ENCODE measurements at places on chromosomes 7 and 10.

DNA sequence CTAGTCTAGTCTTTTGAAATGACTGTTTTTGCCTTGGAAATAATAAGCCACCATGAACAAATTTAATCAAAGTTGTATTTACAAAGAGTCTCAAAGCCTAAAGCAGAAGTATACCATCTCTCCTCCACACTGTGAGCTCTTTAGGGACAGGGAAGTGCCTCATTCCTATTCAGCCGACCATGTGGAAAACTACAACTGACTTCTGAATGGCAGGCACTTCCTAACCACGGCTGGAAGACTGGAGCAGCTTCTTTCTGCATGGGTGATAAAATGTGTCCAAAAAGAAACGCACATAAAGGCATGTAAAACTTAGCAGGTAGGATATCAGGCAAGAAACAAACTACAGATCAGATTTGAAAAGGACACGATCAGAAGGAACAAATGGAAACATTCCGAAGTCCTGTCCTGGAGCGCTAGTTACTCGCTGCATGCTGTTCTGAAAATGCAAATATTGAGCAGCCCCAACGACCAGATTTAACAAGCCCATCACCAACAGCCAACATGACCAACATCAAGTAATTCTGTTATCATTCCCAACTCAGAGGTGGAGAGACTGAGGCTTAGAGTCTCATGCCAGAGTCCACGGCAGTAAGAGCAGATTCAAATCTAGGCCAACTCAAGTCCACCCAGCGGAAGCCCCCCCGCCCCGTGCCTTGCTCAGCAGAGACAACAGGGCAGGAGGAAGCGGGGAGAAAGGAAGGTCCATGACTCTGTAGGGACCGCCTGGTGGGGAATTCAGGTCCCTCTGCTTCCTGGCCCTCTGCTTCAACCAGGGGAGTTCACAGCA lies 26.5 kb downstream of the CTBP2 start:
- DNase-seq, result no peak

DNA sequence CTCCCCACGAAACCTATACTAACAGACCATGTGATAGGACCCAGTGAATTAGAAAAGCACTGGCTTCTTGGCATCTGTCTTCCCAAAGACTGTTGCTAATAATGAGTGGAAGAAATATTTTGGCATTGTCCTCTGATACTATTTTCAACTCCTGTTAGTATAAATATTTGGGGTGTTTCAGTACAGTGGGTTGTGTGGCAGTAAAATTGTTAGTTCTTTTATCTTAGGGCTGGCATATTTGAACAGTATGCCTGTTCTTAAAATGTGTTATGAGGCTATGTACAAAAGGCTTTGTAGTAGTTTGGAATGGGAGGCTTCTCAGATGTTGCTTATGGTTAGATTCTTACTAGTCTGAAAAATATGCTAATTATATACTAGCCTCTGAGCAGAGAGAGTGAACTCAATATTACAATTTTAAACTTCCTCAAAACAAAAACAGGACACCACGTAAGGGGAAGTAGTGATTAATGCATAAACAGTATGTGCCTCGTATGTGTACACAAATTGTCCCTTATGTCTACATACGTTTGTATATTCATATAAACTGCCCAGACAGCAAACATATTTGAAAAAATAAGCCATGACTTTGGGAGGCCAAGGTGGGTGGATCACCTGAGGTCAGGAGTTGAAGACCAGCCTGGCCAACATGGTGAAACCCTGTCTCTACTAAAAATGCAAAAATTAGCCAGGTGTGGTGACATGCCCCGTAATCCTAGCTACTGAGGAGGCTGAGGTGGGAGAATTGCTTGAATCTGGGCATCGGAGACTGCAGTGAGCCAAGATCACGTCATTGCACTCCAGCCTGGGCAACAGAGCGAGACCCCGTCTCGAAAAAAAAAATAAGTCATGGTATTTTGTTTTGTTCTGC lies 115.4 kb downstream of the ARID5B start:
- DNase-seq, result no peak

- DNase-seq, result no peak
Observed at GRCh38 chr7:157370742-157371141, 33.9 kb downstream of the DNAJB6 start.

GRCh38 chr7:1912593-1913465 lies 242.8 kb downstream of the ELFN1 start:
- no peak for DNase-seq

DNA sequence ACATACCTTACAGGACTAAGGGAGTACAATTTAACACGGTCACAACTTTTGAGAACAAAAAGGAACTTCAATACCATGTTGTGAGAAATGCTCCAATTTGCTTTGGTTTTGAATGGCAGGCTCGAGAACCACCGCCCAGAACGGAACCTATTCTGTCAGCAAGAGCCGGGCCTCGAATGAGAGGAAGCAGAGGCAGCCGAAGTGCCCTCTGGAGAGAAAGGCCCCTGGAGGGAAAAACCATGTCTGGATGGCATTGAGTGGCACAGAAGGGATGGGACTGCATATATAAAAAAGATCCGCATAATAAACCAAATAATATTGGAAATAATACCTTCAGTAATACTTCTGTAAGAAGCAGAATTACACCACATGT lies 85.6 kb downstream of the CHST15 start:
- DNase-seq, result no peak

DNA sequence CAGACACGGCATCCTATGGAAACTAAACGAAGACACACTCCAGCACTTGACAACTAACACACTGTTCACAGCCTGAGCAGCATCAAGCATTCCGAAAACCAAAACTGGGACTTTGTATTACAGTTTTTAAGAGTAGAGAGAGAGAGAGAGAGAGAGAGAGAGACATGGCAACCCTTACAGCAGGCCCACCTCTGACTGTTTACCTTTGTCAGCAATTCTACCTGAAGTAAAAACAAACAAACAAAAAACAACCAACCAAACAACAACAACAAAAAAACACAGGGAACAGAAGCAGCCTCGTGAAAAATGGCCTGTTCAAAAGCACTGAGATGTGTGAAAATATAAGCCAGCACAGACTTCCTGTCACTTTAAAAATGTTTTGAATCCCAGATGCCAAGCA lies 118.0 kb downstream of the SPAG6 start:
- no peak for DNase-seq

GRCh38 chr10:97805949-97806348 lies 34.1 kb upstream of the SFRP5 start:
- DNase-seq, result no peak

GRCh38 chr7:25963733-25964132 lies 188.3 kb upstream of the NFE2L3 start:
- DNase-seq, result no peak

DNA sequence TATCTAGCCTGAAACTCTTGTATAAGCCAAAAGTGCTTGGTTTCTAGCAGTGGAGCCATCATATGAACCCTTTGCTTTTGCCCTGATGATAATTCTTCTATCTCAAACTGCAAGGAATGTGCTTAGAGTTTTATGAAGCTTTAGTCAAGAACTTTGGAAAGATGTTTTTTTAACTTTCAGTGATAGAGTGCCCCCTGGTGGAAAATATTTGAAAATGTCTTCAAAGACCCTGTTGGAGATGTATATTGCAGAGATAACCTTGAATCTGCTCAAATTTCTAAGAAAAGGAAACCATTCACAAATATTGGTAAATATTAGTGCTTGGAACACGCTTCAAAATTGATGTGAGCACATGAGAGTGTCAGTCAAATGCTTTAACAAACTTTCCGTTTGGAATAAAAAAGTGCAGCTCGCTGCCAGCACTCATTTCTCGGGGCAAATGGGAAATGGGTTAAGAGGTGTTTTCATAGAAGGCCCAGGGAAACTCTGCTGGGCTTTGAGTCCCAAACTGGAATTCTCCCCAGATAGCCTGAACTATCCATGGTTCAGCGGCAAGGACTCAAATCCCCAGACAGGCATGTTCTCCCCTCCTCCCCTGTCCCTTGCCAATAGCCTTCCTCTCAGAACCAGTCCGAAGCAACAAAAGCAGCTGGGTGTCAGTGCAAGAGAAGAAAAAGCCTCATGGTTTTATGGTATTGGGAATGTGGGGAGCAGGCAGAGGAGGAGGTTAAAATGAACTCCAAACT lies 129.3 kb downstream of the MYOF start:
- no peak for DNase-seq

GRCh38 chr10:58773944-58774343 lies 261.3 kb downstream of the BICC1 start:
- DNase-seq, result no peak

DNA sequence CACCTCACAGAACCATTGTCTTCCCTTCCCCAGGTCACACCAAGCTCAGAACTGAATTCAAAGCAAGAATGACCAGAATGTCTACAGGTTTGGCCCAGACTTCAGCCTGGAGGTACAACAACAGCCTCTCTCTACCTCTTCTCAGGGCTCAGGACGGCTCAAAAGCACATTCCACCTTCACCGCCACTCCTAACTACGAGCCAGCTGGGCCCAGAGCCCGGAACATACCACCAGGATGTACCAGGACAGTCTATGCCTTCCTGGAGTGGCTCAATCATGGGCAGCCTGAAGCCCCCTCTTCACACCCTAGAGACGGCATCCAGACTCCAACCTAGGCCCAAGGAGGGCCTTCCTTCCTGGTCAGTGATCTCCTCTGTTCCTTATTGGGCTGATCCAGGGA lies 41.6 kb downstream of the ANXA8 start:
- DNase-seq, result no peak

DNA sequence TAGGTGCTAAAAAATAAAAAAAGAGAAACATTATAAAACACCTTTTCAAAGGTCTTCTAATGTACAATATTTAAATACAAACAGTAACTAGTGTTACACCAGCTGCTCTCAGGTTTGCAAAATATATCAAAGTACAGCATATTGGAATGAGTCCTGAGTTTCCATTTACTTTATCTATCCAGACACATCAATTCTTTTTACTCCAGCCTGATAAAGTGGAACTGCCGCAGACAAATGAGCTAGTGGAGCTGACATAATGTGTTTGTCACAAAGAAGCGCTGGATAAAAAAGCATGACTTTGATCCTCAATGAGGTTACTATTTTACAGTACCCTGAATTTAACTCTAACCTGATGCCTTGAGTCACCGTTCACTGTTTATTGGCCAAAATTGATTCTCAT lies 1243.1 kb downstream of the GATA3 start:
- no peak for DNase-seq

- no peak for DNase-seq
Observed at GRCh38 chr7:52647046-52647445, 388.4 kb upstream of the POM121L12 start.

GRCh38 chr10:32139223-32140073 lies 83.2 kb upstream of the KIF5B start:
- peak; percentile 61 for DNase-seq

DNA sequence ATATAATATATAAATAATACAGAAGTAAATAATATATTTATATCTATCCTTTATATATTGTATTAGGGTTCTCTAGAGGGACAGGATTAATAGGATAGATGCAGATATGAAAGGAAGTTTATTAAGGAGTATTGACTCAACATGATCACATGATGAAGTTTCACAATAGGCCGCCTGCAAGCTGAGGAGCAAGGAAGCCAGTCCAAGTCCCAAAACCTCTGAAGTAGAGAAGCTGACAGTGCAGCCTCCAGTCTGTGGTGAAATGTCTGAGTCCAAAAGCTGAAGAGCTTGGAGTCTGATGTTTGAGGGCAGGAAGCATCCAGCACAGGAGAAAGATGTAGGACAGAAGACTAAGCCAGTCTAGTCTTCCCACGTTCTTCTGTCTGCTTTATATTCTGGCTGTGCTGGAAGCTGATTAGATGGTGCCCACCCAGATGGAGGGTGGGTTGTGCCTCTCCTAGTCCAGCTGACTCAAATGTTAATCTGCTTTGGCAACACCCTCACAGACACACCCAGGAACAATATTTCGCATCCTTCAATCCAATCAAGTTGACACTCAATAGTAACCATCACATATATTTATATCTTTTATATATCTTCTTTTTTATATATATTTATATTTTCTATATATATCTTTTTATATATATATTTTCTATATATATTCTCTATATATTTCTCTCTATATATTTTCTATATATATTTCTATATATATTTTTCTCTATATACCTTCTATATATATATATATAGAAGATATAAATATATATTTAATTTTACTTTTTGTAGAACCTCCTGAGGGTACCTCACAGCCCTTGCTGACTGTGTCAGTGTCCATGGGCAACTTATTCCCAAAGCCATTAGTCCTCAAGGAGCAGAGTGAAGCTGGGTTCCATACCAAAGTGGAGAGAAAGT lies 24.6 kb upstream of the AKR1B10 start:
- no peak for DNase-seq

GRCh38 chr7:10083766-10084165 lies 889.9 kb upstream of the PHF14 start:
- DNase-seq, result no peak

DNA sequence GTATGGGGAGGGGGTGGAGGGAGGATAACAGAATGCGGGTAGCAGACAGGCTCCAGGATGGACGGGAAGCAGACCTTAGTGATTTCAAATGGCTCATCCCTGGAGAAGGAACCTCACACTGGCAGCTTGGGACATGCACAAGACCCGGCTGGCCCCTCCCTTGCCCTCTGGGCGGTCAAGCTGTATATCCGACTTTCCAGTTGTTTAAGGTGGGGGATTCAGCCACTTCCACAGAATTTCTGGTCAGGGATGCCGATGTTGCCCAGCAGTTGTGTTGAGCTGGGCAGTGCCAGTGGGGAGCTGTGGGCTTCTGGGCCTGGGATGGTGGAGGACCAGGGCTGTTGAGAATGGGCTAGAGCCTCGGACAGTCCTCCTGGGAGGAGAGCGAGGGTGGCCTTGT lies 38.8 kb downstream of the GBX1 start:
- DNase-seq, result no peak

GRCh38 chr10:85946713-85947326 lies 419.8 kb downstream of the GRID1 start:
- DNase-seq, result no peak

- no peak for DNase-seq
Observed at GRCh38 chr10:121539786-121540185, 58.5 kb downstream of the FGFR2 start.

DNA sequence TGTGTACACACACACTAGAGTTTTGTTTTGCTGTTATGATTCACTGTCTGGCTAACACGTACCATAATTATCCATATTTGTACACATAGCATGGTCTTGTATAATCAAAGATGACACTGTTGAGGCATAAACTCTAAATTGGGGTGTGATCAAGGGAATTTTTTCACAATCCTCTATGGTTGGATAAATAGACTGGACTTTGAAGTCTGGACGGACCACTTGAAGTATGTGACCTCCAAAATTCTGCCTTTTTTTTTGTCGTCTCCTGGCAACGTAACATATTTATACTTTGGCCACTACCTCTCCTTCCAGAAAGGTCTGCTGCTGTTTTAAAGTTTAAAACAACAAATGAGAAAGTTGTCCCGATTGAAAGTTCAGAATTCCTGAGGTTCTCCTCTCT lies 193.4 kb downstream of the CACNB2 start:
- DNase-seq, result no peak

Data from AG04449 (cell line).